ENCODE measurements at places on chromosomes 5 and 9. TPM values are rescaled to one million over a fixed set of nuclear protein-coding genes. Genes with fewer than 3 reads are reported as not detected.

Gene ANKRD34B
- total RNA-seq = not detected

Gene MRPL41
- total RNA-seq = 61.6 TPM

Gene LCN1
- total RNA-seq = not detected

Gene FOXD1
- total RNA-seq = 2.1 TPM

Gene CD72
- total RNA-seq = 0.32 TPM

Gene OR1J2
- not detected for total RNA-seq

Gene CBY3
- total RNA-seq = not detected

Gene SLC6A3
- not detected for total RNA-seq

Gene TNFSF8
- not detected for total RNA-seq

Gene RNF208
- total RNA-seq = not detected

Gene SLCO6A1
- total RNA-seq = not detected

Gene KCNV2
- not detected for total RNA-seq

Gene PCA3
- total RNA-seq = not detected

Gene FBP2
- total RNA-seq = not detected

Gene INSL6
- total RNA-seq = not detected
